Stimulated activated naive CD8-positive, alpha-beta T cell treated with anti-CD3 and anti-CD28 coated beads, Interleukin-15, Interleukin-2, amounts not matched to agents 100 U/mL and 50 U/mL, for 24 hours (primary cell): ENCODE measurements at places on chromosomes 3 and 15.

GRCh38 chr3:135304378-135304777 lies 509.3 kb downstream of the EPHB1 start:
- no peak for DNase-seq

- no peak for DNase-seq
Measured at GRCh38 chr3:51100536-51100851, 284.6 kb upstream of the MANF start.

DNA sequence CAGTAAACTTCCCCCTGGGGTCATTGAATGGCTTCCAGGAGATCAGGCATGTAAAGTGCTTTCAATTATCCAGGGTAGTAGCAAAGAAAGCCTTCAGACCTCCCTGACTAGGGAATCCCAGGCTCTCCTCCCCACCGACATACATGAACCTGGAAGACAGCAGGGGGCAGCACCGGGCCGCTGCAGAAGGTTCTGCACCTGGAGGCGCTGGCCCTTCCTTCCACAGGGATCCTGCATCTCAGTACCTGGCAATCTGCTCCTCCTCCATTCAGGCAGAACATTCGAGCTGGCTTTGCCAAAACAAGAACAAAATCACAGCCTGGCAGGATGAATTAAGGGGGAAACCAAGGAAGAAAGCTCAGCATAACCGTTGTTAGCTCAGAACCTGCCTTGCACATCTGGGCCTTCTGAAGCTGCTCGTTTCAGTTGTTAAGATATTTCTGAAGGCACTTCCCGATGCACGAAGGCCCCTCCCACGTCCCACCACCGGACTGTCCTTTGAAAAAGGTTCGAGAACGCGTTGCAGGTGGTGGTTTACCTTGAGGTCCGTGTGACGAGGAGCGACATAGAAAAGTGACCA lies 237.7 kb downstream of the SLCO3A1 start:
- DNase-seq: peak; percentile 48

GRCh38 chr3:103609472-103609871 lies 1174.7 kb downstream of the ZPLD1 start:
- no peak for DNase-seq

DNA sequence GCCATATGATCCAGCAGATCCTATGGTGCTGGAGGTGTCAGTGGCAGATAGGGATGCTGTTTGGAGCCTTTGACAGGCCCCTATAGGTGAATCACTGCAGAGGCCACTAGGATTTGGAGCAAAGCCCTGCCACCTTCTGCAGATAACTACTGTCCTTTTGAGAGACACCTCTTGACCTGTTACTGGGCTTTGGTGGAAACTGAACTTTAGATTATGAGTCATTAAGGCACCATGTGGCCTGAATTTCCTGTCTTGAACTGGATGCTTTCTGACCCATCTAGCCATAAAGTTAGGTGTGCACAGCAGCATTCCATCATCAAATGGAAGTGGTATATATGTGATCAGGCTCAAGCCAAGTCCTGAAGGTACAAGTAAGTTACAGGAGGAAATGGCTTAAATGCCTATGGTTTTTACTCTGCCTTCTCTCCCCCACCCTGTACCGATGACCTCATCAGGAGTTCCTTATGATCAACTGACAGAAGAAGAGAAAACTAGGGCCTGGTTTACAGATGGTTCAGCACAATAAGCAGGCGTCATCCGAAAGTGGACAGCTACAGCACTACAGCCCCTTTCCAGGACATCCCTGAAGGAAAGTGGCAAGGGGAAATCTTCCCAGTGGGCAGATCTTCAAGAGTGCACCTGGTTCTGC lies 565.6 kb upstream of the AGTR1 start:
- no peak for DNase-seq

GRCh38 chr3:128709038-128709437 lies 16.9 kb upstream of the RAB7A start:
- no peak for DNase-seq
